Activated T-cell treated with anti-CD3 and anti-CD28 coated beads for 48 hours (primary cell): ENCODE measurements at places on chromosomes 11 and 22.

- DNase-seq, result no peak
Measured at GRCh38 chr11:50075856-50076255, 43.2 kb downstream of the OR4C45 start.

- no peak for DNase-seq
Measured at GRCh38 chr22:24426851-24427499, 424 bp upstream of the ADORA2A start.

DNA sequence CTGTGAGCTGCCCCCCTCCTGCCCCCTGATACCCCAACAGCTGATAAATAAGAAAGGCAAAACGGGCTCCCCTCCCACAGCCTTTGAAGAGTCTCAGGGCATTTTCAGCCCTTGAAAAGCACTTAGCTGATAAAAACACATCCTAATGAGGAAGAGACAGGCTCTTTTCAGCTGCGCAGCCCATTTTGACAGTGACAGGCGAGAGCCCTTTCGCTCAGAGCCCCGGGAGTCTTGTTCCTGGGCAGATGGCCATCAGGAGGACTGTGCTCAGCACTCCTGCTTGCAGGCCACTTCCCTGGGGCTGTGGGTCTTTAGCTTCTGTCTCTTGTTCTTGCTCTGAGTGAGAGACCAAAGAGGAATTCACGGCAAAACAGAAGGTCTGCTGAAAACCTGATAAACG, 757.2 kb downstream of the BRD1 start:
- DNase-seq, result no peak

GRCh38 chr11:12439615-12440014, 62.2 kb downstream of the PARVA start:
- no peak for DNase-seq

DNA sequence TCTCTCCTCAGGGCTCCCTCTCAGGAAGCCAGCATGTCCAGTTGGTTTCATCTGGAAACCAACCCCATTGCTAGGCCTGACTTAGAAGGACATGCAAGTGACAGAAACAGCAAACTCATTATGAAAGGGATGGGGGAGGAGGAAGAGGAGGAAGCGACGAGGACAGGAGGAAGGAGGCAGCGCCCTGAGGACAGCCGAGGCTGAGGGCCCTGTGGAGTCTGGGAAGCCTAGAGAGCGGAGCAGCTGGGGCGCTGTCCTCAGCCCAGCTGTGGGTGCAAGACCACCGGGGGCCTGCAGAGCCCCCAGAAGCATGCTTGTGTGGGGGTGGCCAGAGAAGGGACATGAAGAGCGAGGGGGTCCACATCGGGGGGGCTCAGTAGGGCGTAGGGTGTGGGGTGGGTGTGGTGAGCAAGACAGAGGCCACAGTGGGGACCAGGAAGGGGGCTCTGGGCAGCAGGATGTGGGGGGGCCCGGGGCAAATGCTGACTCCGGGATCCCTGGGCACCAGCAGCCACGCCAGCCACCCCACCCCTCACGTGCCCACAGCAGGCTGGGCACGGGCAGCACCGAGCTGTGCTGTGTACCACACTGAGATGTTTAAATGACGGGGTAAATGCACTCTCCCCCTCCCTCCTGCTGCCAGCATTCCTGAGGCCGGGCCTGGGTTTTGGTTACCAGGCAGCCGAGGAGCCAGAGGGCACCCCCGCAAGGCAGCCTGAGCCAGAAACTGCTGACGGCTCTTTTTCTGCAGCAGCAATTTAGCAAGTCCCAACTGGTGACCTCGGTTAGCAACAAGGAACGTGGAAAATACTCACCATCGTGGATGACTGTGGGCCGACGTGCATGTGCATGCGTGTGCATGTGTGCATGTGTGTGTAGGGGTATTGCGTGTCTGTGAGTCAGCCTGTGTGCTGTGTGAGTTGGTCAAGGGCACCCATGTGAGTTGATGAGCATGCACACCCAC, 82.7 kb upstream of the LINC01488 start:
- DNase-seq, result no peak

GRCh38 chr22:35434061-35434710, 34.2 kb downstream of the MCM5 start:
- DNase-seq, result no peak
